Body of pancreas (tissue), 4 donors: ENCODE measurements at places on chromosomes 3 and 15. TPM values are rescaled to one million over a fixed set of nuclear protein-coding genes. Genes with fewer than 3 reads are reported as not detected.
A peak's percentile ranks its signal among the peaks of the same experiment; 100 is the strongest.

DNA sequence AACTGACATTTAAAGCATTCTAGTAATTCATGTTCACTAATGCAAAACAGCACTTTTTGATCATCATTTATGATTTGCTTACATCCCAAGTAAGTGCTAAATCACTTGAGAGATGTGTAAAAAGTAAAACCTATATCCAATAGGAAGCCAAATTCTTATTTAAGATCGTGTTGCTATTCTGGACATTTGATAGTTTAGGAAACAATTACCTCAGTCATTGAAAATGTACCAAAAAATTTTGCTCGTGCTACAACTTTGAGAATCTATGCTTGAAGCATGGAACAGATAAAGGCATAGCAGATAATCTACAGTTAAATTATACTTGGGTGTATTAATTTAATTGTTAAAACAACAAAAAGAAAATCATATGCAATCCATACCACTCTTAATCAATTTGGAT is 571.6 kb upstream of the NR2F2 start:
- no peak for DNase-seq

GRCh38 chr15:65323071-65323511 is 18.6 kb downstream of the RNU5B-1 start:
- DNase-seq, result peak; percentile 65

- no peak for DNase-seq
Observed at GRCh38 chr3:67578416-67578815, 76.0 kb downstream of the SUCLG2 start.

Gene GREM1
- total RNA-seq, result under 0.01 TPM

- no peak for DNase-seq
Observed at GRCh38 chr15:77017761-77018720, 23.1 kb downstream of the PSTPIP1 start.

DNA sequence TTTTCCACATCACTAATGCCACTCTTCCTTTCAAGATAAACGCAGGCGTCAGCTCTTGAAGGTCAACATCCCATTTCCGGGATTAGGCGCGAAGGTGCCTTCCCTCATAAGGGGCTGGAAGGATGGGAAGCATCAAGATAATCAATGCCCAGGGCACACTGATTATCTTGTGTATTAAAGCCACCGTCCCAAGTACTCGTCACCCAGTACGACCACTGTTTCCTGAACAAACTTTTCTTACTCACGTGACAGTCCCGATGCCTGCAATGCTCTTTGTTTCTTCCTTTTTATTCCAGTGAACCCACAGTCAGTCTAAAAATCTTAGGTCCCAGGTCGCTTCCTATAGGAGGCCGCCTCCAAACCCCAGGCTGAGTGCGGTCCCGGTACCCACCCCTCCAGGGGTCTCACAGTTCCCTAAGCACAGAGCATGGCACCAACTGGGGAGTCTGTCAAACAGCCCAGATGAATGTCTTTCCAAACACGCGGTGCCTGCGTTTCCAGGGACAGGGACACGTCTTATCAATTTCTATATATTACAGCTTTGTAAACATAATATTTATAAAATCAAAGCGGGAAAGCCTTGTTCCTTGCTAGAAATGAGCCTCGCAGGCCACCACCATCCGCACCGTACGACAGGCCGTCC is 589 bp downstream of the ANAPC13 start:
- peak; percentile 93 for DNase-seq
